ENCODE measurements at places on chromosomes 13 and 19.

GRCh38 chr19:18293642-18294466 lies 12.4 kb upstream of the JUND start:
- no peak for DNase-seq

GRCh38 chr19:55315956-55316525 lies 9.1 kb downstream of the TMEM150B start:
- no peak for DNase-seq

GRCh38 chr13:103772576-103772975 lies 706.4 kb upstream of the SLC10A2 start:
- no peak for DNase-seq

DNA sequence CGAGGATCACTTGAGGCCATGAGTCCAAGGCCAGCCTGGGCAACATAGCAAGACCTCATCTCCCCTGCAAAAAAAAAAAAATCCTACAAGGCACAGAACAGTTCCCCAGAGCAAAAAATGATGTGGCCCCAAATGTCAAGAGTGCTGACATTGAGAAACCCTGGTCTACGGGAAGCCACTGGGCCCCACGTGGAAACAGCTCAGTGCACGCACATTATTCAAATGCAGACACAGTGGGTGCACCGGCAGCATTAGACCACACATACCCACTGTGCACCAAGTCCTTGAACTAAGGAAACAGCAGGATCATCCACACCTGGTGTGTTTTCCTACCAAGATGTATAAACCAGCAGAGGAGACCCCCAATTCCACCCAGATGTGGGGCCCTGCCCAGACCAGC lies 35.0 kb upstream of the ADGRE5 start:
- DNase-seq: no peak

- DNase-seq: no peak
These were observed 375.0 kb downstream of the PCDH9 start for GRCh38 chr13:66855131-66855530.

DNA sequence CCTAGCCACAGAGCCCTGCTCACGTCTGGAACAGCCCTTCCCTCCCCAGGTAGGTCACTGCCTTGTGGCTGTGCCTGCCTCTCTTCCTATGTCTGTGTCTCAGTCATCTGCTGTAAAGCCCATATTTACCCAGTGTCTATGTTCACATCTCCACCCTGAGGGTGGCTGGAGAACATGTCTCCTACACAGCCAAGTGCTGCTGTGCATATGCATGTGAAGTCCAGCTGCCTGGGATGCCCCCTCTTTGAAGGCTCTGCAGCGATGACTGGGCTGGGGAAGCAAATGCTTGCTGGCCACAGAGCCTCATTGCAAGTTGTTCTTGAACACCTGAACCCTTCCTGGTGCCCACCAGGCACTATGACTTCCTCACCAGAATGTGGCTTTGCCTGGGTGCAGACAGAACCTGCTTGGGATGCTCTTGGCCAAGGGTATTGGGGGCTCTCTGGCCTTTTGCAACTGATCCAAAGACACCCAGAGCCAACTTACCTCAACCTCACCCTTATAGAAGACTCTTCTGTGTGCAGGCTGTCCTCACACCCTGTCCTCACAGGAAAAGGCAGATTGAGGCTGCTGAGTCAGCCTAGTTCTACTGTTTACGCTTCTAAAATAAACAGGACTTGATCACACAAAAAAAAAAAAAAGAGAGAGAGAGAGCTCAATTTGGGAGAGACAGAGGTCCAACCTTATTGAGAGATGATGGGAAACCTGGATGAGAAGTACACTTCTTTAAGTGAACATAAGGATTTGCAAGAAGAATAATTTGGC lies 26.5 kb downstream of the MRPL57 start:
- DNase-seq: no peak

DNA sequence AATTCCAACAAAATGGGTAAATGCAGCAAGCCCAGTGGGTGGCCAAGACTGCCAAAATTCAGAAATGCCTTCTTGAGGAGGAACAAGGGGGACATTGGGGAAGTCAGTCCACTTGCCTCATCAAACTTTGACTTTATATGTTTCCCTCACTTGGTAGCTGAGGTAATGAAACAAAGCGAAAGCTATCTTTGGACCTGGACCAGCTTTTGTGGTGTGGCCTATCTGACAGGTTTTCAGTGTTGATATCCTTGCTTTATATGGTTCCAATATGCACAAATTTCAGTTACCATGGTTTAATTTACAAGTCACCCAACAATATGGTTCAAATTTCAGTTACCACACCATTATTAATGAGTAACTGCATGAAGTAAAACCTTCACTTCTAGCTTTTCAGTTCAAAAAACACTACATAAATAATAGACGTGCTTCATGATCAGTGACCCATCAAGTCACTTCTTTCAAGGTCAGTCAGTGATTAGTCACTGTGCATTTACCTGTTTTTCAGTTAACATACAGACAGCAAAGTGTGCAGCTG lies 17.7 kb upstream of the POU4F1 start:
- DNase-seq: no peak

- peak; percentile 63 for DNase-seq
These were observed 19.1 kb downstream of the SMARCA4 start for GRCh38 chr19:10979951-10980381.

DNA sequence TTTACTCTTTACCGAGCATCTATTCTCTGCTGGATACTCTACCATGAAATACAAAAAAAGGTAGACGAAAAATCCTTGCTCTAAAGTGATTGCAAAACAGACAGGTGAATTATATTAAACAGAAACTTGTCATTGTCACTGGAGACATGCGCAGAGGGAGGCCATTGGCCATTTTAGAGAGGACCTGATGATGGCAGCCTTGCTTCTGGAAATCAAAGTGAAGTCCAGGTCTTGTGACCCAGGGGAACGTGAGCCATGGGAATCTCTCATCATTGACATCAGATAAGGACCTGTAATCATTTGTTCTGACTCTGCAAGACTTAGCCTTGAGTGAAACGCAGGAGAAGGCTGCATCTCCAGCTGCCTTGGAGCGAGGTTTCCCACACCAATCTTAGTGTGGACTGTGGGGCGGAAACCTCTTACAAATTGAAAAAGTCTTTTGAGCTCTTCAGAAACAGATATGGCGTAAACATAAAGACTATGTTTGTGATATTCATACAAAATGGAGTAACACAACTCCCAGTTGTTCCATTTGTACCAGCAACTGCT lies 16.8 kb upstream of the SLC46A3 start:
- DNase-seq: no peak

DNA sequence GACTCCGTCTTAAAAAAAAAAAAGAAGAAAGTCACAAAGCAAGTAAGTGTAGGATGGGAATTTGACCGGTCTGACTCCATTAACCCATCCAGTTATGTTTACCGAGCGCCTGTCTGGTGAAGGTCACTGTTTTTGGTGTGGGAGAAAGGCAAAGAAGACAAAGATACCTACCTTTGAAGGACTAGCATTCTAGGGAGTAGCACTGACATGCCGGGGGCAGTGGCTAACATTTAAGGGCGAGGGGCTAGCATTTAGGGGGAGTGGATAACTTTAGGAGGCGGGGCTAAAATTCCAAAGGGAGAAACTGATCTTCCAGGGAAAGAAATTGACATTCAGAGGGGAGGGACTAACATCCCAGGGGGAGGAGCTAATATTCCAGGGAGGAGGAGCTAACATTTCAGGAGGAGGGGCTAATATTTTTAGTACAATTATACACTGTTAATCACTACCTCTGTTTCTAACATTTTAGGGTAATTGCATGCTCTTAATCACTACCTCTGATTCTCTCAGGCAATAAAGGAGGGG lies 8.7 kb downstream of the GPR32 start:
- no peak for DNase-seq

GRCh38 chr13:34942732-34943435 lies 814 bp downstream of the NBEA start:
- DNase-seq: peak; percentile 46

- no peak for DNase-seq
These were observed 3.5 kb downstream of the FFAR2 start for GRCh38 chr19:35451338-35452096.

GRCh38 chr19:41566001-41566400 lies 10.0 kb upstream of the CEACAM21 start:
- DNase-seq: no peak

- no peak for DNase-seq
These were observed 31.8 kb upstream of the EHD2 start for GRCh38 chr19:47681388-47681787.

GRCh38 chr19:56988299-56988698 lies 131.5 kb upstream of the USP29 start:
- DNase-seq: no peak

DNA sequence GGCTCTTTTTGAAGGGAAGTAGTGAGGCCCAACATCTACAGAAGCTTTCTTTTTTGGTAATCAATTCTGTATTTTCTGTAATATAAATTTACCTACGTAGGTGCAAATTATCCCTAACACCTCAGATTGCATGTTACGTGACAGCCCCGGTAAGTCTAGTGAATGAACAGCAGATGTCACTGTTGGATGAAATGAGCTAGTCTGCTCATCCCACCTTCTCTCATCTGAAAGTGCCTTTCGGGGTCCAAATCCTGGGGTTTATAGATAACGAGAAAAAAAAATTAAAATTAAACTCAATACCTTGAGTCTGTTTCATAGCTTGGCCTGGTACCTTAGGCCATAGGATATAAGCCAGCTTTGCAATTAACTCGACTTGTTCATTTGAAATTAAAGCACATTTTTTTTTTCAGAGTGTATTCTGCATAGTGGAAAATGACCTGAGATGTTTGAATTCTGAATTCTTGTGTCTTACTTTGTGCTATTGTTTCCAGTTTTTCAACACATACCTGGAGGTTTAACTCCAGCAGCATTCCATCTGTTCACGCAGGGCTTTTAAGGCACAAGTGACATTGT lies 548.2 kb downstream of the GPC5 start:
- DNase-seq: no peak

DNA sequence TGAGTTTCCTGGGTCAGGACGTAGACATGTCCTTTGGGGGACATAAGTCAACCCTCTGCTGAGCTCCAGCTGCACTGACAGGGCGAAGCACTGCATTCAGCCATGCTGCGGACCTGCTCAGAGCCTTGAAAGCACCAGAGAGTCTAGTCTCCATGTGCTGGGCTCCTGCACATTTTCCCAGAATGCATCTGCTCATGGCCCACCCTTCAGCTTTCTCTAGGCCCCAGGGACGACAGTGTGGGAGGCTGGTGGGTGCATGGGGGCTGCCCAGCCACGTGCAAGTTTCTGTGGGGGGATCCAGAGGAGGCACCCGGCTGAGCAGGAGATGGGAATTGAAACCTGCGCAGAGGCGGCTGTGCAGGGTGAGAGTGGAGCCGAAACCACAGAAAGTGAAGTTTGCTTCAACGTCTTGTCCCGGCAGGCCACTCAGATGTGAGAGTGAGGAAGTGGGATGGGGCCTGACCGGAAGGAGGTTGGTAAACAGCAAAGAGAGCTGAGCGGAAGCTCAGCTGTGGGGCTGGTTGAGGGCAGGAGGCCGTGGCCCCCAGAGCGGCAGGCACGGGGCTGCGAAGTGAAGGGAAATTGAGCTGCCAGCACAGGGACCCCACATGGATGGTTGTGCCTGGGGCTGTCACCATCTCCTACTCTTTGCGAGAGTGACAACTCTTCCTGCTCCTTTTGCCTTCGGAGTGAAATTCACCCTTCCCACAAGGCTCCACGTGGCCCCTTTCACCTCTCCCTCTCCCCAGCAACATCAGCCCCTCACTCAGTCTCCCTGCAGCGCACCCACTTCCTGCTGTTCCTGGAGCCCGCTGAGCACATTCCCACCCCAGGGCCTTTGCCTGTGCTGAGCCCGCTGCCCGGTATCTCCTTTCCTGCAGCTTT lies 11.8 kb downstream of the PGLS start:
- DNase-seq: peak; percentile 92

DNA sequence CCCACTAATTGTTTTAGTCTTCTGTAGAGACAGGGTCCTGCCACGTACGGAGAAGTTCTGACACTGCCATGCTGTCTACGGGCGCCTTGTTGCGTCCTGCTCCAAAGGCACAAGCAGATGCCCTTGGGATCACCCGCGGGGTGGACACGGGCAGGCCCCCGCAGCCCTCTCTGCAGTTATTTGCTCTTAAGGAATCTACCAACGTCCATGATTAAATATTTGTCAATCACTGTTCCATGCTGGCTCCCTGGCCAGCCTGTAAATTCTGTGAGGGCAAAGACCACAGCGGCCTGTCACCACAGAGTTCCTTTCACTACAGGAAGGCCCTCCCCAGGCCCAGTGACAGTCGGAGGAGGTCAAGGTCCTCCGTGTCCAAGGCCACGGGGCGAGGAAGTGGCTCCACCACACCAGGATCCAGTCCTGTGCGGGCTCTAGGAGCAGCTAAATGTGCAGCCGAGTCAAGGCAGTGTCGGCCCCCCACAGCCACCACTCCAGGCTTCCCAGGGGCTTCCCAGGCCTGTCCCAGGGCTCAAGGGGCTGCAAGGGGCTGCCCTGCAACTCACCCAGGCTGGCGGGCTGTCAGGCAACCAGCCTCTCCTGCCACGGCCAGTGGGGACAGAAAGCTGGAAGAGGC lies 2.1 kb downstream of the RNF126 start:
- no peak for DNase-seq

GRCh38 chr13:106517109-106517847 lies 18.2 kb downstream of the EFNB2 start:
- DNase-seq: no peak

GRCh38 chr19:4196009-4196408 lies 13.5 kb downstream of the ANKRD24 start:
- DNase-seq: no peak

DNA sequence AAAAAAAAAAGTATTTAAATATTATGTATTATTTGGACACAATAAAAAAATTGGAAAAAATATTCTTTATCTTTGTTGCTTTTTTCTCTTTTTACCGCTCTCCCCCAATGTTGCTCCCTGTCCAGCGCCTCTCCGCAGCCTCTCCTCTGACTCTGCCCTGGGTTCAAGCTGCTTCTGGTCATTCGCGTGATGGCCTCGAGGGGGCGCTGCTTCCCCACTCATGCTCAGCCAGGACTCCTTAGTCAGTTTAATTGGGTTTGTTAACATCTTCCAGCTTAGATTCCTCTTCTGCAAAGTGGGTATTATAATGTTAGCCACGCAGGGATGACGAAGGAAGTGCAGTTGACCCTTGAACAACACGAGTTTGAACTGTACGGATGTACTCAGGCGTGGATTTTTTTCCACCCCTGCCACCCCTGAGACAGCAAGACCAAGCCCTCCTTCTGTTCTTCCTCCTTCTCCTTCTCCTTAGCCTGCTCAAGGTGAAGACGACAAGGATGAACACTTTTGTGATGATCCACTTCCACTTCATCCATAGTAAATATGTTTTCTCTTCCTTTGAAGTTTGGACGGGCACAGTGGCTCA lies 4.9 kb upstream of the NWD1 start:
- peak; percentile 77 for DNase-seq

DNA sequence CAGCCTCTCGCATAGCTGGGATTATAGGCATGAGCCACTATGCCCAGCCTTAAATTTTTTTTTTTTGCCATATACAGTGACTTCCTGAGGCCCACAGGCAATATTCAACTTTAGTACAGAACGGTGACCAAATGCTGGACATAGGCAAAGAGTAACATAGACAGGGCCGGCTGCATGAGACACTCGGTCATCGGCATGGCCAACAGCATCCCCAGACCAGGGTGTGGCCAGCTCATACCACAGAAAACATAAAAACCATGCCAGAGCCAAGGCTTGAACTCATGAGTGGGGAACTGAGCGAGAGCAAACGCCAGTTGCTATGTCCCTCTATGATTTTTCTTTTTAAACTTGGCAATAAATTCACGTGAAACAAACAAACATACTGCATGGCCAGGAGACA lies 17.0 kb downstream of the KANK2 start:
- no peak for DNase-seq
